B cell (primary cell): ENCODE measurements at places on chromosomes 7 and 10.

- no peak for DNase-seq
Measured at GRCh38 chr10:123462756-123463155, 203.4 kb upstream of the GPR26 start.

DNA sequence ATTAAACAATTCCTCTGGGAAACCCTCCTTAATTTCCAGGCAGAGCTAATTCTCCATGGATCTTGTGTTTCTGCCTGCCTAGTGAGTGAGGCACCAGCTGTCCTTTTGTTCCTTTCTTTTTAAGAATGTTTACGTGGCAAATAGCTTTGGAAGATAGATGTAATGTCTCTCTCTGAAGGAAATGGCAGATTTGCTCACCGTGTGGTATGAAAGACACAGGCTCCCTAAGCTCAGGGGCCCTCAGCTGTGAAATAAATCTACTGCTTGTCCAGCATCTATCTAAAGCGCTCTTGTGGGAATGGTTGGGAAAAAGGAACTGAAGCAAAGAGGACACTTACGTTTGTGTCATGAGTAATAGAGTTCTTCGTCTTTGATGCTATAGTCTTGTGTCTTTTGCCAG is 64.6 kb downstream of the FAS start:
- no peak for DNase-seq

DNA sequence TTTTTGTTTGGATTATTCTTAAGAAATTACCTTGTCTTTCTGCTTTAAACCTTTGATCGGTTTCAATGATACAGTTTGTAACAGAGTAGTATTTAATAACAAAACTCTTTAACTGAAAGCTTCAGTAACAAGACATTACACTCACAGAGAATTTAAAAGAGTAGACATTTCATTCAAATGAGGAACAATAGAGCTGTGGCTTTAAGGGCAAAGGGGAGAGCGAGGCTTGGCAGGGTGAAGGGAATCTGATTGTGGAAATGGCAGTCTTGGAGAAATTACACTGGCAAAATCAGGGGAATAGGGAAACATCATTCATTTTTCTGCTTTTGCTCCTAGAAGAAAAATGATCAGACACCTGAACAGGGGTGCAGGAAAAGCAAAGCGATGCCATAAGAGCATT is 5.1 kb upstream of the HIPK2 start:
- DNase-seq = no peak

DNA sequence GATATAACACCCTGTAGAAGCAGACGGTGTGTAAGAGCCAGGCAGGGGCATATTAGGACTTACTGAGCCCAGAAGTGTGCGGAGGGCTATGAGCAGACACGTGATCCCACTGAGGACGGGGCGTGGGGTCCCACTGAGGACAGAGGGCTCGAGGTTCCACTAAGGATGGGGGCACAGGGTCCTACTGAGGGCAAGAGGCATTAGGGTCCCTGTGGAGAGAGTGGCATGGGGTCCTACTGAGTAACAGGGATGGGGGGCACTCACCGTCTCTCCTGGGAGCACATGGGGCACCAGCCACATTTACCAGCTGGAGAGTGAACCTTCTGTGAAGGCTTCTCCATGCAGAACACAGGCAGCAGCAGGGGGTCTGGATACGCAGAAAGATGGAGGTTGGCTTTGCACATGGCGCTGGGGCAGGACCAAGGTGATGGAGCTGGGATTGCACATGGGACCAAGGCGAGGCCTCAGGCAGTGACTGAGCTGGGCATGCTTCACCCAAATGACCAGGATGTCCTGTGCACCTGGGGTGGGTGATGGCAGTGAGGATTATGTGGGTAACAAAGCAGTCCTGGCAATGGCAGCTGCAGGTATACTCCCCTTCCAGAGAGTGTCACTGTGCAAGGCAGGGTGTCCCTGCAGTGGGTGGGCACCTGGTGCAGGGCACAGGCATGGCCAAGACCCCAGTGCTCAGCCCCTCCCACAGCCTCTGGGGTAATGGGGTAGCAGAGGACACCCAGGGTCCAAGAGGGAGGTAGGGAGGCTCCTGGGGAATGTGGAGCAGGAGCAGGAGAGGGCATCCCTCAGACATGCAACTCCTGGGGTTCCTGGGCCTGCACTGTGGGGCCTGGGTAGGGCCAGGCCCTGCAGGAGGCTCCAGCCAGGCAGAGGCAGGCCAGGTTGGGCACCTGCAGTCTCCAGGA is 278.1 kb downstream of the TCERG1L start:
- no peak for DNase-seq

DNA sequence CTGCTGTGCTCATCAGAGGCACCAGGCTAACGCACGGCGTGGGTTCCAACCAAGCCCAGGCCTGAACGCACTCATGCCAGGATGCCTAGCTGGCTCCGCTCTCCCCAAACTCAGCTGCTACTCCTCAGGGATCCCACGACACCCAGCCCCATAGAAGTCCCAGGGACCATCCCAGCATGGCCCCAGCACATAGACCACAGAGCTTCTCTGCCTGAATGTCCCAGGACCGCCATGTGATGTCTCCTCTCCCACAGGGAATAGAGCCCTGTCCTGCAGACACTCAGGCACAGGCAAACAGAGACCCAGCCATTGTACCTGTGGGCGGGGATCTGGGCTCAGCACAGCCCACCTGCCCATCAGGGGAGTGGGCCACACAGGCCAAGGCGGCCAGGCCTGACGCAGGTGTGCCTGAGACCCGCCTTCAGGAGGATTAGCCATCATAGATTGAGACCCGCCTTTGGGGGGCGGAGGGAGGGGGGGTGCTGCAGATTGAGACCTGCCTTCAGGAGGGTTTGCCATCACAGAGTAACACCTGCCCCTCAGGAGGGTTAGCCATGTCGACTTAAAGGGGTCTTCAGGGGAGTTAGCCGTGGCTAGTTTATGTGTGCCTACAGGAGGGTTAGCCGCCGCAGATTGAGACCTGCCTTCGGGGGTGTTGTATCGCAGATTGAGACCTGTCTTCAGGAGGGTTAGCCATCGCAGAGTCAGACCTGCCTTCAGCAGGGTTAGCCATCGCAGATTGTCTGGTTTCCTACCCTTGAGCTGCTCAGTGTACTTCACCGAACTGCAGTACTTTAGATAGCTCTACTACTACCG is 29.0 kb downstream of the RASGEF1A start:
- no peak for DNase-seq

- DNase-seq = peak; percentile 96
Measured at GRCh38 chr7:140062528-140063299, at the start of gene PARP12. PARP12 (minus strand) TSS chr7:140062951; CDS start chr7:140062847, 104 bp downstream.

DNA sequence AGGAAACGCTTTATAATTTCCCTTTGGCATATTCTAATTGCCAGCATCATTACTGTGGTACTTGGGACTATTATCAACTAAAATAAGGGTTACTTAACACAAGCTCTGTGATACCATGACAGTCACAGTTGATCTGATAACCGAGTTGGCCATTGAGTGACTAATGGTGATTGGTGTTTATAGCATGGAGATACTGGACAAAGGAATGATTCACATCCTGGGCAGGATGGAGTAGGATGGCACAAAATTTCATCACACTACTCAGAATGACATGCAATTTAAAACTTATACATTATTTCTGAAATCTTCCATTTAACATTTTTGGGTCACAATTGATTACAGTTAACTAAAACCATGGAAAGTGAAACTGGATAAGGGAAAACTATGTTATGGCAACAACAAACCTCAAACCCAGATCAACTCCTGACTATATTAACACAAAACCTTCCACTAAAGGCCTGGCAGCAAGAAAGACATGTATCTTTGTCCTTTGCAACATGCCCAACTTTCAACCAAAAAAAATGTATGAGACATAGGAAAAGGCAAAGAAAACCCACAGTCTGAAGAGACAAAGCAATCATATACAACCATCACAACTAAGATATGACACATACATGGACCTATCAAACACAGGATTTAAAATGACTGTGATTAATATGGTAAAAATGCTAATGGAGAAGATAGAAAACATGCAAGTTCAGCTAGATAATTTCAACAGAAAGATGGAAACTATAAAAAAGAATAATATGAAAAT is 208.5 kb upstream of the NRP1 start:
- DNase-seq = no peak

DNA sequence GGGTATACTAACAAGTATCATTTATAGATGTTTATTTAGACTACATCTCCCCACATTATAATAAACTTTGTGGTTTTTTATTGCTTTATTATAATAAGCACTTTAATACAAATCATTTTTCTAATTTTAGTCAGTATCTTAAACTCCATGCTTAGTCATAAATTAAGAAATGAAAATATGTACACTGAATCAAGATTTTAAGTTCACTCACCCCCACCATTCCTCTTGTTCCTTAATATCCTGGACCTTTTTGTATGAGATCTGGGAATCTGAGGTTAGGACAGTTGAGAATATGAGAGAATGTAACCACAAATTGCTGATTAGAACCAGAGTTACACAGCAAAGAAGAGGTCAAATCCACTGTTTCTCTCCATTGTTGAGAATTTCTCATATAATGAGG is 93.6 kb upstream of the WNT16 start:
- no peak for DNase-seq

DNA sequence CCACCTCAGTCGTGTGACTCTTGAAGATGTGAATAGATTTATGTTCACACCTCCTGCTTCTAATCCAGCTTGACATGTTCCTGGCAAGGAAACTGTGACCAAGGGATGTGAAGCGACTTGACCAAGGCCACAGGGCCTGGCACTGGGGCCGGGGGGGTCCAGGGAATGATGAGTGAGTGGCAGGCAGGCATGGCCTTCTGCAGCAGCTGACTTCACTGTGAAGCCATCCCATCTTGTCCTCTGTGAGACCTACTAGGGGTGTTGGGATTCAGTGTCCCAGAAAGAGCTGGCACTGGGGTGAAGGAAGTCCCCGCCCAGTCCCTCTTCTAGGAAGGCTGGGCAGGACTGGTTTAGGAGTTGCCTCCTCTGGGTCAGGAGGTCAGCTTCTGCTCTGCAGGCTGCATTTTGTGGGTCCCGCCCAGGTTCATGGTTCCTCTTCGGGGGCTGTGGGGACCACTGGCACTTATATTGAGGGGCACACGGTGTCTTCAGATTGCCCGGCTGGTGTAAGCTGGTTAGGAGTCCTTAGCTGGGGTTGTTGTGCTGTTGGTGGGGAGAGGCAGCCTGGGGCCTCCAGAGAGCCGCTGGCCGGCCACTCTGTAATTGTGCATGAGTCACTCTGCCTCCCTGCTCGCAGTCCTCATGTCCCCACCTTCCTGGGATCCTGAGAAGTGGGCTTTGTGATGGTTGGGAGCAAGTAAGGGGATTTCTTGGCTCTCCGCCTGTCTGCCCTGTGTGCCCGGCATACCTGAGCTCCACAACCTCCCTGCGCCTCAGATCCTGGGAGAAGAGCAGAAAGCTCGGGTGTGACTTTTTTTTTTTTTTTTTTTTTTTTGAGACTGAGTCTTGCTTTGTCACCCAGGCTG is 11.0 kb downstream of the ZMIZ1 start:
- no peak for DNase-seq

- DNase-seq = no peak
Measured at GRCh38 chr7:37048674-37049073, 324.4 kb upstream of the AOAH start.

GRCh38 chr10:73785721-73786511 is 510 bp downstream of the ZSWIM8 start:
- DNase-seq = peak; percentile 69

DNA sequence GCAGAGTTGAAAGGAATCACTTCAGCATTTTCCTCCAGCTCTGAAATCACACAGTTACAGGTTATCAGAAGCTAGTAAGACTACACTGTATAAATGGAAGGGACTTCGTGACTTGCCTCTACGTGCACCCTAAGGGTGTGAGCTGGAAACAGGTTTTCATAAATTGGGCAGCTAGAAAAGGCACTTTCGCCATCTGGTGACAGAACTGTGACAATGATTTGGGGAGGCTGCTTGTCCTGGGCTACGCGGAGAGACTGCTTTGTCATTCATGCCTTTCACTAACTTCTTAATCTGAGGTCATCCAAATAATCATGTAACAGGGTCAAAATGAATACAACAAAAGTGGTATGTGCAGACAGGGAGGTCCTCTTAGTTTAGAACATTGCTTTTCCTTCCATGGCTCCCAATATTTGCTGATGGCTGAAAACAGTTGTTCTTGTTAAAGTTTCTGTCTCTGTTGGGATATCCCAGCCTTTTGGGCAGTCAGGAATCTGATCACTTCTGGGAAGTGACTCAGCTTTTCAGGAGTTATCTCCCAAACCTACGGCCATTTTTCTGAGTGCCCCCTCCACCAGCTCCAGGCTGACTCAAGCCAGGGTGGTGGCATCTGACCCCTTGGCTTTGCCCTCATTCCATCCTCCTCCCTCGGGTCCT is 17.8 kb downstream of the VWC2 start:
- DNase-seq = no peak

DNA sequence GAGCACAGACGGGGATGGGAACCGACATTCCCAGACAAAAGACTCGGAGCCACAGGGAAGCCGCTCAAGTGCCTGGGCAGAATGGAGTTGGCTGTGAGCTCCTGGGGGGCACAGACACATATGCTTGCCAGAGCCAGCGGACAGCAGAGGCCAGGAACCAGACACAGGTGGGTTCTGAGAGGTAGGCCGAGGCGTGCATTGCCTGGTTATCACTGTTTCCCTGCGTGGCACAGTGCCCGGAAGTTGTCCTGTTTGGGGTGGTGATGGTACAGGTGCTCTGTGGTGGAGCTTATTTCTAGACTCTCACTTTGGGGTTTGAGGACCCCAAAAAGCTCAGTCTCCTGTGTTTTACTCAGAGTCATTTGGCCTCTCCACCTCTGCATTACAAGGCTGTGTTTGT is 2.5 kb downstream of the PALD1 start:
- DNase-seq = no peak

GRCh38 chr10:62760401-62760800 is 44.1 kb upstream of the ADO start:
- DNase-seq = no peak

DNA sequence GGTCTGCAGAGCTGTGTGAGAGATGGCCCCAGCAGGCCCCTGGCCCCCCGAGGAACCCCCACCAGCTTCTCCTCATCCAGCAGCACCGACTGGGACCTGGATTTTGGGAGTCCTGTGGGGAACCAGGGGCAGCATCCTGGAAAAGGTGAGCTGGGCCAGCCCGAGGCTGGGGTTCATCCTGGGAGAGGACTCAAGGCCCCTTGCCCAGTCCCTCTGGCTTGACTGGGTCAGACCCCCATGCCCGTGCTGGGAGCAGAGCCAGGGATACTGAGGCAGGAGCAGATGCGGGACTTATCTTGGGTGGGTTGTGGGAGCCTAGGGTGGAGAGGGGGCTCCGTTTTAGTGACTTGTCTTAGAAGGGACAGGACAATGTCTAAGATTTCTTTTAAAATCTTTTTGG is 47.5 kb downstream of the ZNF467 start:
- no peak for DNase-seq

GRCh38 chr10:104614245-104614831 is 26.8 kb upstream of the SORCS3 start:
- no peak for DNase-seq

DNA sequence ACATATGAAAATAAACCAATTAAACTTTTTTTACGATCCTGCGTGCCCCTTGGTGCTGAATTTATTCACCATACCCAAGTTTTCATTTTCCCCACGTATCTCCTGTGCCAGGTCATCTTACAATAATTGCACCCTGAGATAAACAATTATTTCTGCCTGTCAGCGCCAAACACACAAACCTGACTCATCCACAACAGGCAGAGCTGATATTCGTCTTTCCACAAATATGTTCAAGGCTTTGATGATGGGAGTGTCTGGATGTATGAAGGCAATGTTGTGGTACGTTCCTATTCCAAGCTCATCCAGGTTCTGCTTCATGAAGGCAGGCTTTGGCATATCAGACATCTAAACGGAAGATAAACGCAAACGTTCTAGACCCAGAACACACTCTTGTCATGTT is 45.8 kb upstream of the RHEB start:
- DNase-seq = no peak
